ENCODE measurements at places on chromosomes 4 and X.

- no peak for DNase-seq
These were observed 2.9 kb downstream of the ADRA2C start for GRCh38 chr4:3768842-3769641.

GRCh38 chr4:17418010-17418409, 93.9 kb downstream of the QDPR start:
- no peak for DNase-seq

DNA sequence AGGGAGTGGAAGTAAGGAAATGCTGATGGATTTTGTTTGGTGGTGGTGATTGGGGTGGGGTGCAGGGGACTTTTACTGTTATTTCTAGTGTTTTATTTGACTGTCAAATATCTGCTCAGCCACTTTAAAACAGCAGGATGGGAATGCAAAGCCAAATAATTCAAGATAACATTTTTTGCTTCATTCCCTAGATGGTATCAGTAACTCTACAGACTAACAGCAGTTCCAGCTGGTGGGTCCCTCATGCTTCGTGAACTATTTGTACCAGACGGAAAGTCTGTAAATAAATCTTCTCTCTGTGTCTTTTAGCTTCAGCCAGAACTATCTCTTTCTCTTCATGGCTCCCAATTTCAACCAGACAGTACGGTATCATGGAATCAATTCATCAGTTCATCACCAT, 27.5 kb downstream of the GPR143 start:
- no peak for DNase-seq

- no peak for DNase-seq
These were observed 74.5 kb downstream of the UCHL1 start for GRCh38 chr4:41331224-41331623.

DNA sequence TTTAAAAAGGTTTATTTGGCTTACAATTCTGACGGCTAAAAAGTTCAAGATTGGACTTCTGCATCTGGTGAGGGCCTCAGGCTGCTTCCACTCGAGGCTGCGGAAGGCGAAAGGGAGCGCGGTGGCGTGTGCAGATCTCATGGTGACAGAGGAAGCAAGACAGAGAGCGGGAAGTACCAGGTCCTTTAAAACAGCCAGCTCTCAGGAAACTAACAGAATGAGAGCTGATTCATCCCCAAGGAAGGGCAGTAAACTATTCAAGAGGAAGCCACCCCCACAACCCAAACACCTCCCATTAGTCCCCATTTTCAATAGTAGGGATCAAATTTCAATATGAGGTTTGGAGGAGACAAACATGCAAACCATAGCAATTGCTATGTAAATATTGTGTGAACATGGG, 2144.2 kb upstream of the AGA start:
- no peak for DNase-seq

All from NCI-H524 (cell line).